ENCODE measurements at places on chromosomes 7 and 10.

GRCh38 chr10:117445992-117446391 lies 70.8 kb upstream of the PDZD8 start:
- no peak for DNase-seq

DNA sequence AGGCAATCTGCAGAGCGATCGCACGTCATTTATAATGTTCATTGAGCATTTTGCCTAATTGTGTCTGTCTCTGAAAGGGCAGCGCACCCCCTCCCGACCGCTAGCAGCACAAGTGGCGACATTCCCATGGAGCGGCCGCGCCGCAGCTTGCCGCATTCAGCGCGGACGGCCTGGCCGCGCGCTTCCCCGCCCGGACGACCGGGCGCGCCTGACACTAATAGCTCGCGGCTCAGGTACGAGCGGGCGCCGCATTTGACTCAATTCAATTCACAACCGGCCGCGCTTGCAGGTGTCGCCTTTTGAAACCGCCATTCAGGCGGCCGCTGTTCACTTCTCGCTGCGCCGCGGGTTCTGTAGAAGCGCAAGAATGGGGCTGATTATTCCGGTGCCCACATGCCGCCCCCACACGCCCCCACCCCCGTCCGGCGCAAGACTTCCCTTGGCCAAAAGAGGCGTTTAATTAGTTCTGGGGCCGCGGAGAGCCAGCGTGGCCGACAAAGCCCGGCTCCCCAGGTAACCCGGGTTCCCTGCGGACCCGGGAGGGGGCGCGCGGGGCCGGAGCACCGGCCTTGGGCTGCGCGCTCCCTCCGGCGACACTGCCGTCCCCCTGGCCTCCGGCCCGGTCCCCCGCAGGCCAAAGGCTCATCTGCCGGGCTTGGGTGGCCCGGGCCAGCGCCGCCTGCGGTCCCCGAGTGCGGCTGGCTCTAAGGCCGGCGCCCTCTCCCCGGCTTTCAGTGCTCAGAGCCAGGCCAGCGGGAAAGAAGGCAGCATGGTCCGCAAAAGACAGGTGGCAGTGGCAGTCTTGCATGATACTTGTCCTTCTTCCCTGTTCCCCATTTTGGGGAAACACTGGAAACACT lies 18.7 kb upstream of the PTF1A start:
- no peak for DNase-seq

GRCh38 chr10:37146443-37146842 lies 21.0 kb downstream of the ANKRD30A start:
- DNase-seq: no peak

GRCh38 chr7:156818133-156818532 lies 74.8 kb downstream of the LMBR1 start:
- no peak for DNase-seq

- DNase-seq: no peak
These were observed 544.8 kb downstream of the CNTNAP2 start for GRCh38 chr7:146661435-146661834.

DNA sequence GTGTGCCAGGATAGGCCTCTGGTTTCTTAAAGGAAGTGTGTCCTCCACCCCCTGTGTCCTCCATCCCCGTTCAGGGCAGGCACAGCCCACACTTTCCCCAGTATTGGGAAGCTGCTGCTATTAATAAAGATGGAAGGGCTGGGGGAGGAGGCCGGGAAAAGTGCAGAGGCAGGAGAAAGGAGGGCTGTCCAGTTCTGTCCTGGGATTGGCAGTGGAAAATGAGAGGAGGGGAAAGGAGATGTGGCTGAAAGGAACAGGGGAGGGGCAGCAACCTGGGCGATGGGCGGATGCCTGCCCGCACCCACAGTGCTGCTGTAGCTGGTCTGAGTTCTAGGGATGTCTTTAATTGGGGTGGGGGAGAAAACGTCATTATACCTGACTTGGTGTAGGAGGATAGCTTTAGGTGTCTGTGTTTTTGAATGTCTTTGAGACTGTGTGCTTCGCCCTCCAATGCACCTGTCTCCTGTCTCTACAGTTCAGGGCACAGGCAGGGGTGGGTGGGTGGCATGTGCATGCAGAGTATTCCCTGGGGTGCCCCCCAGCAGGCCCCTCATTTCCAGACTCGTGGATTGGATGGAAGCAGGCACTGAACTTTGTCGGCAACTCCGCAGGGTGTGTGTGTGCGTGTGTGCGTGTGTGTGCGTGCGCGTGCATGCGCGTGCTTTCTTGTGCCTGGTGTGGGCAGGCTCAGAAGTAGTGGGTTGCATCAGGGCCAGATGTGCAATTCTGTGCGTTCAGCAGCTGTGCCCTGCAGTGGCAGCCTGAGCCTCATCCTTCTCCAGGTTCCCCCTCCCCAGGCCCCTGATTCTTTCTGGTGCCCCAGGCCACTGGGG lies 2.5 kb downstream of the TRIM8 start:
- DNase-seq: peak; percentile 53

- DNase-seq: no peak
These were observed 19.8 kb downstream of the CEP41 start for GRCh38 chr7:130420943-130421578.

- DNase-seq: no peak
These were observed 29.7 kb downstream of the STMP1 start for GRCh38 chr7:135692055-135692454.

- no peak for DNase-seq
These were observed 150.2 kb upstream of the NFE2L3 start for GRCh38 chr7:26001662-26002244.

GRCh38 chr7:82443036-82443546 lies 486 bp downstream of the CACNA2D1 start:
- DNase-seq: no peak

DNA sequence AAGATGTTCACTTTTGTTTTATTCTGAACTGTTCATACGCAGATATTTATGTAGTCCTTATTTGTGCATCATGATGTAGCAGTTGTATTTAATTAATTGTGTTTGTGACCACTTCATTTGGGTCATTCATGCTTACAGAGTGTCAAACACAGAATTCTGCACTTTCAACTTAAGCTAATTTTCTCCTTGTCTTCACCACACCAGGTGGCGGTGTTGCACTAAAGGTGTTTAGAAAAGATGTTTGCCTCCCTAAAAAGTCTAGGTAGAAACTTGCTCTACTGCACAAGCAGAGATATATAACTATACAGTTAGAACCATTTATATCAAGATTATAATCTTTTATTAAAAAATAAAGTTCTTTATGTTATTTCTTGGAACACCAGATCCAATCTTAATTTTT lies 1.3 kb upstream of the TAS2R38 start:
- no peak for DNase-seq

DNA sequence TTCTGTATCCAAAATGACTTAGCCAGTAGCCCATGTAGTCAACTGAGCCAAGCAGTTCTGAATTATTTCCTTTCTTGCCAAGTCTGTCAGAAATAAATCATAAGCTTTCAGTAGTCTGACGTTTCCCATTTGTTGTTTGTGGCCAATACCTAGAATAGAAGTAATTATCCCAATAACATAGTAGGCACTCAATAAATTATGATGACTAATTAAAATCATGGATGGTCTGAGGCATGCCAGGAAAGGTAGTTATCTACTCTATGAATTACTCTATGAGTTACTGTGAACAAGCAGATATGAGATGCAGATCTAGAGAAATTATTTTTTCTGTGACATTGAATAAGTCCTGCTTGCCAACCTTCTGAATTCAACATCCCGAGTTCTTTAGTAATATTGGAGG lies 2.3 kb downstream of the CABCOCO1 start:
- DNase-seq: no peak

DNA sequence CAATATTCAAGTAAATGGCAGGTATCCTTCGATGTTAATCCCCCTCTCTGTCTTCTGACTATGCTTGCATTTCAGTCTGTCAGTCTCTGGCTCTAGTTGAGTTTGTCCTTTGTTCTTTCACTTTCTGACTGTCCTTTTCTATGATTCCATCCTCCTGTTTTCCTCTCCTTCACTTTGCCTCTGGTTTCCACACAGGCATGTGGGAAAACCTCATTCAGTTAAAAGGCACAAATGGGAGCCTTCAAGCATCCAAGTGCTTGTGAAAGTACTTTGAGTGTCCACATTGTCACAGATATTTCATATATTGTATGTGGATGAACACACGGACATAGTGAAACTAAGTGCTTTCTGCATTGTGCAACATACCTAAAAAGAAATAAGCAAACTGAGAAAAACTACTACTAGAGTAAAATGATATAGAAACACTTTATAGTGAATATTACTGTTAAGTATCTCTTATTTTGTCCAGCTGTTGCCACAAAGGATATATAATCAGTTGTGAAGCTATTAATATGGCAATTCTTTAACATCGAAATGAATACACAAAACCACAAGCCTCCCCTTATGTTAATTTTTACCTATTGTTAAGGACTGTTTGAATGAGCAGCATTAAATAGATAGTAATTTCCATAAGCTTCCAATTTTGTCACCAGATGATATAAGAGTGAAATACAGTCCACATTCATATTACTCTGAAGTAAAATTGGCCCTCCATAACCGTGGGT lies 71.7 kb downstream of the NRBF2 start:
- no peak for DNase-seq

GRCh38 chr7:51256209-51256781 lies 60.3 kb downstream of the COBL start:
- no peak for DNase-seq

DNA sequence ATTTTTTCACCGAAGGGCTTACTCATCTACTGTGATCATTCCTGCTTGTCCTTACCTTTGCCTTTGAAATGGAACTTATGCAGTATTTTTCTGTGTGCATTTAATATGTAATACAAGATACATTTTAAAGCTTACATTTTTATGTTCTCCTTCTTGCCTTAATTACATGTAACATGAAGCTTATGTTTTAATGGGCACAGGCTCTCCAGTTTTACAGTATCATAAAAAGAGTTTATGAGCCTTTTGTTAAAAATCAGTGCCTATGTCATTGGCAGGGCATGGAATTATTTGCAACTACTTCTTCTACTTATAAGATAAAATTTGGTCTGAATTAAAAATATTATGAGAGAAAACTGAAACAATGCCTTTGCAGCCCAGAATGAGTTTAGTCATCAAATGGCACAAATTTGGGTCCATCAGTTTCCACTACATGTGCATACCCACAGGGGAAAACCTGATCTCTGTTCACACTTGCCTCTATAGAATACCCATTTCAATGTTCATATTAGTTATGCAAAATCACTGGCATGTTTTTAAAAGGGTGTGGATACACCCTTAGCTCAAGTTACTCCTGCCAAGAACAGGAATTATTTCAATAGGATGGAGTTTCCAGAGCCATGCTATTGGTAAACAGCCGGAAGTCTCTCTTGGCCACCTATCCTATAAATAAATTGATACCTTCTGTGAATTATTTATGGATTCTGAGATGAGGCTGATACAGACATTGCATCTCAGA lies 27.9 kb upstream of the WNT16 start:
- no peak for DNase-seq

DNA sequence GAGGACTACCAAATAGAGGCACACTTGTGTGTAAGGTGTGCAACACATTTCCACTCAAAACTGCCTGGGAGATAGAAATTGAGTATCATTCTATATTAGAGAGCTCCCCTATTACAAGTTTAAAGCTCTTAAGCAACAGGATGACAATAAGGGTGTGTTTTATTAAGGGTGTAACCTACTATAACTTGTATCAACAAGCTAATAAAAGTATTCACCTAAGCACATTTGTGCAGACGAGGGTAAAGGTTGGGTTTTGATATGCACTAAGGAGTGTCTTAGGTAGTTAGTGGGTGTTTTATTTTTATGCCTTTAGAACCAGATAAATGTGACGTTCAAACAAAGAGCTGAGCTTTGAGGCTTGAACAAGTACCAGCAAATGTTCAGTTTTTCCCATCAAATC lies 2.8 kb upstream of the FAM53B start:
- DNase-seq: no peak

DNA sequence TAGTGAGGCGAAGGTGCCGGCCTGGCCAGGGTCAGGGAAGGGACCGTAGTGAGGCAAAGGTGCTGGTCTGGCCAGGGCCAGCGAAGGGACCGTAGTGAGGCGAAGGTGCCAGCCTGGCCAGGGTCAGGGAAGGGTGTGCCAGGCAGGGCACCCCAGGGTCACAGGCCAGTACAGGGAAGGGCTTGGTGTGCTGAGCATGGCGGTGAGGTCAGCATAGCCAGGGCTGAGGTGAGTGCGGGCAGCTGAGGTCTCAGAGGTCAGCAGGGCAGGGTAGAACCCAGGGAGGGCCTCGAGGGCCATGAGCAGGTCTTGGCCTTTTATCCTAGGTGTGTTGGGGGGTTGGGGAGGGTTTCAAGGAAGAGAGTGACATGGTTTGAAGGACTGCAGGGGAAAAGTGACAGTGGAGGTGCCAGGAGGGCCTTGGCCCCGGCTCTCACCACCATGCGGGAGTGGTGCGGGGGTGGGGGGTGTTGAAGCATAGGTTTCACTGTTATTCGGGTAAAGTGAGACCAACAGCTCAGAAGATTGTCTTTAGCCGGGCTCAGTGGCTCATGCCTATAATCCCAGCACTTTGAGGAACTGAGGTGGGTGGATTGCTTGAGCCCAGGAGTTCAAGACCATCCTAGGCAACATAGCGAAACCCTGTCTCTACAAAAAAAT lies 93.3 kb downstream of the CHST15 start:
- DNase-seq: no peak

GRCh38 chr7:33591490-33591889 lies 313.8 kb upstream of the BMPER start:
- DNase-seq: no peak

GRCh38 chr10:17607603-17608332 lies 9.4 kb downstream of the HACD1 start:
- no peak for DNase-seq

DNA sequence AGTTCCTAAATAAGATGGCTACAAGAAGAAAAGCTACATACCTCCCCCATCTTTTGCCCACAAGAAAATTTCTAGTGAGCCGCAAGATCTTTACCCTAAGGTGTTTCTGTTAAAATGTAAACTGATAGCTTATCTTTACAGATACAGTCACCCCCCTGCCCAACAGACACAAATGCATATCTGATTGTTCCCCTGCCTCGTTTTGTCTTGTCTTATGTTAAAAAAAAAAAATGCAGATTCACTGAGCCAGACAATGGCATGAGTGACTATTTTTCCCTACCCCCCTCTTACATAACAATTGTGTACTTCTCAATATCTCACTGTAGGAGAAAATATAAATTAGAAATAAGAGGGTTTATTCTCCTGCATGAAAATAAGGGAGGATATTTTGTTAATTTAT lies 8.5 kb downstream of the ZNF138 start:
- no peak for DNase-seq

DNA sequence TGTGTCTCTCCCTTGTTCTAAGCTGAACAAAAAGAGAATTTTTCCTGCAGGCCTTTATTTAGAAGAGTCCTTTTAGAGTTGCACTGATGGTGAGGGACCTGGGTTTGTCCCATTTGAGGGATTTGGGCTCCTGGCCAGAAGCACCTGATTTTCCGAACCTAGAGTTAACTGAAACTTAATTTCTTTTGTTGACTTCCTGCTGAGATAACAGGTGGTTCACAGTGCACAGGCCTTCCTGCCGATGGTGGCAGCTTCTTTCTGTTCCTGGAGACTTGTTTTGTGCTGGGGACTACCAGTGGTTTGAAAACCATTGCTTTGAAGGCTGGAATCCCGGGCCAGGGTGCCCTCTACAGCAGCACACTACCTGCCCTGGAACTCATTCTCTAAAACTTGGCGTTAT lies 99.2 kb downstream of the SUGCT start:
- DNase-seq: no peak

- DNase-seq: peak; percentile 48
These were observed 167.3 kb upstream of the KLF14 start for GRCh38 chr7:130901209-130901783.

- DNase-seq: no peak
These were observed 47.4 kb downstream of the NRAP start for GRCh38 chr10:113616244-113617074.

GRCh38 chr7:32250003-32250402 lies 179.8 kb upstream of the PDE1C start:
- DNase-seq: no peak
